ENCODE measurements at places on chromosomes 7 and 10. TPM values are rescaled to one million over a fixed set of nuclear protein-coding genes. Genes with fewer than 3 reads are reported as not detected.

DNA sequence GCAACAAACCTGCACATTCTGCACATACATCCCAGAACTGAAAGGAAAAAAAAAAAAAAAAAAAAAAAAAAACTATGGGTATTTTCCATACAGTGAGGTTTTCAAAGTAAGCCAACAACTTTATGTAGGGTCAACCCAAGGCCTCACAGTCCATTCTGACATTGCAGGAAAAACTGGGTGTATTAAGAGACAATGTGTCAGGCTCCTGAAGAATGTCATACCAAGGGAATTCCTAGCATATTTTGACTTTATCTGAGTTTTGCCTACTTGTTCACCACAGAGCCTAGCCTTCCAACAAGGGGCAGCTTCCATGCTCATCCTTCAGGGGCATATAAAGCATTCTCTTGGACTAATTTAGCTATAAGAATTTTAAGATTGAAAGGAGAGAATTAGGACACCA, 368.9 kb downstream of the PLXDC2 start:
- no peak for DNase-seq

CFAP58 gene
- 0.62 TPM for polyA plus RNA-seq

- no peak for DNase-seq
Measured at GRCh38 chr7:153675131-153675530, 377.1 kb upstream of the DPP6 start.

NPTX2 gene
- polyA plus RNA-seq, result 4.6 TPM

DNA sequence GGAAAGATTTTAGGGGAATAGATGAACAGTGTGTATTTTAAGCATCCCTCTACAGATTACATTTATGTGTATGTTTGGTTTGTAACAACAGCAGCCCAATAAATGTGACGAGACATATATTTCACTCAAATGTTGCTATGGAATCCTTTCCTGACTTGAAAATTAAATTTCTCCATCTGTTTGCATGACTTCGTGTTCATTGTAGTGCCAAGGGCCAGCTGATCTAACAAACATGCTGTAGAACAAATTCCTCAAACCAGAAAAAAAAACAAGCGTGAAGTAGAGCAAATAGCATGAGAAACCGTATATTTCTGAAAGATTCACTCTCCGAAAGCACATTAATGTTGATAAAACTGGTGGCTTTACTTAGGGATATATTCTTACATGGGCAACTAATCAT, 87.8 kb downstream of the NRCAM start:
- DNase-seq, result no peak

GRCh38 chr7:19663816-19664462, 44.9 kb downstream of the POLR1F start:
- no peak for DNase-seq

- DNase-seq, result no peak
Measured at GRCh38 chr10:79249186-79250121, 97.8 kb upstream of the PPIF start.

CTNNA3 gene
- 5.0 TPM for polyA plus RNA-seq

PRTFDC1 gene
- 3.3 TPM for polyA plus RNA-seq

REPIN1 gene
- polyA plus RNA-seq, result 79.6 TPM

CRYGN gene
- not detected for polyA plus RNA-seq

- DNase-seq, result no peak
Measured at GRCh38 chr7:157834501-157835163, 497.8 kb downstream of the DNAJB6 start.

DNA sequence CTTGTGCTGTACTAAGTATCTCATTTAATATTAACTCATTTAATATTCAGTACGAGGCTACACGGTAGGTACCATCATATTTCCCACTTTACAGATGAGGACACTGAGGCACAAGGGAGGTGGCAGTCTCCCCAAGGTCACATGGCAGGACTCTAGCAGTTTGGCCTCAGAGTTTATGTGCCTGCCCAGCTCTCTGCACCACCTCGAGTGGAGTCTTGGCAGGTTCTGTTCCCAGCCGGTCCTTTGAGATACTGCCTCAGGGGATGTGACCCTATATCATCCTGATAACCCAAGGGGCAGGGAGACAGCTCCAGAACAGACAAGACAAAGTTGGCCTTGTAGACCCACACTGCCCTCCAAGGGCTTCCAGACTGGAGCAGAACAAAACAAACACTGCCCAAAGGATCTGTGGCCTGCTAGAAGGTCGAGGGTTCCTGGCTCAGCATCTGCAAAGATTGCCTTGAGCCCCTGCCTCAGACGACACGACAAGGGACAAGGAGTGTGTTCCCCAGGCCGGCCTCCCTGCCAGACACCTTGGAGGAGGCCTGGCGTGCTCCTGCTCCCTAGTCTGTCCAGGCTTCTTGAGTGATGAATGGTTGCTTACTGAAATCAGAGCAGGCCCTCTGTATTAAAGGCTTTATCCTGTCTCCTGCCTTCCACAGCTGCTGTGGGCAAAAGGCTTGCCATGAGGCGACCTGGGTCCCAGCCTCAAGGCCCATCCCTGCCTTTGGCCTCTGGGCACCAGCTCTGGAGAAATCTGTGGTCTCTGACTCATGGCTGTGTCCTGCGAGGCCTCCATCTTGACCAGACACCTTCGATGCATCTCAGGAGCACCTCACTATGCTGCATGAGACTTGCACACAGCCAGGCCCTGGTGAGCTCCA, 3.9 kb upstream of the PWWP2B start:
- no peak for DNase-seq

GLI3 gene
- polyA plus RNA-seq, result 0.50 TPM

CCDC136 gene
- polyA plus RNA-seq, result 13.9 TPM

TMEM236 gene
- 0.23 TPM for polyA plus RNA-seq

DNA sequence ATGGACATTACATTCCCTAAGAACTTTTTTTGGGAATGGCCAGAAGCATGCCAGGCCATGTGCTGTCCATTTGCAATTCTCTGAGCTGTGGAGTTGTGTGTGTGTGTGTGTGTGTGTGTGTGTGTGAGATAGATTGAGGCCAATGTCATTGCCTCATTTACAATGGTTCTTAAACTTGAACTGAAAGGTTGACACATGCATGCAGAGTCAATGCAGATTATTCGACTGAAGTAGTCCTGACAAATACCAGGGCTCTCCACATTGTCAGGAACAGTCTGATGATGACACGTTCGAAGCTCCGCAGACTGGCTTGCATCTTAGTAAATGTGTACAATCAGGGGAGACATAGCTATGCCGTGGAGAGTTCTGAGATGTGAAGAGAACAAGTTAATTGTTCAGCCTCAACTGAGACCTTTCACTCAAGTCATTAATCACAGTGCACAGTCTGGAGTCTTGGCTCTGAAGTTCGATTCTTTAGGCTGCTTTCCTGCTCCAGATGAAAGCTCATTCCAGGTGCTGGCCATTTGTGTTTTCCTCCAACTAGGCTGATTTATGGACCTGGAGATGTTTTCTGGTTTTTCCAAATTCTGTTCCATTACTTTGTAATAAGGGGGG, 921.9 kb downstream of the LRMDA start:
- no peak for DNase-seq

- no peak for DNase-seq
Measured at GRCh38 chr10:62652114-62652513, 152.4 kb upstream of the ADO start.

FAM180A gene
- 16.7 TPM for polyA plus RNA-seq

HSPA12A gene
- 4.7 TPM for polyA plus RNA-seq

- DNase-seq, result no peak
Measured at GRCh38 chr10:33483124-33483815, 148.8 kb upstream of the NRP1 start.

DRGX gene
- polyA plus RNA-seq, result not detected

WEE2 gene
- not detected for polyA plus RNA-seq

DNA sequence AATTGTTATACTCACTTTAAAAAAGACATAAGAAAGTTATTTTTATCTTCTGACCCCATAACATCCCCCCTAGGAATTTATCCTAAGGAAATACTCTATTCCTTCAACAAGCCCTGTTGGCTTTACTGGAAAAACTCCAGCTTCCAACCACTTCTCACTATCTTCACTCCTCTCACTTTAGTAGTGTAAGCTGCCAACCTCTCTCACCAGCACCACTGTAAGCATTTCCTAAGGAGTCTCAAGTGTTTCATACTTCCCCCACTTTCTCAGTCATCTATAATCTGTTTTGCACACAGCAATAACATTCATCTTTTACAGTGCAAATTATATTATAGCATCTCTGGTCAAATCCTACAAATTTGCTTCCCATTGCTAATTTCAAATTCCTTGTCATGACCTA, 45.8 kb downstream of the GPR85 start:
- DNase-seq, result no peak

PRSS2 gene
- polyA plus RNA-seq, result 1.0 TPM

Measured in heart left ventricle (tissue), 16 donors.